ENCODE measurements at places on chromosomes 6 and 20.

DNA sequence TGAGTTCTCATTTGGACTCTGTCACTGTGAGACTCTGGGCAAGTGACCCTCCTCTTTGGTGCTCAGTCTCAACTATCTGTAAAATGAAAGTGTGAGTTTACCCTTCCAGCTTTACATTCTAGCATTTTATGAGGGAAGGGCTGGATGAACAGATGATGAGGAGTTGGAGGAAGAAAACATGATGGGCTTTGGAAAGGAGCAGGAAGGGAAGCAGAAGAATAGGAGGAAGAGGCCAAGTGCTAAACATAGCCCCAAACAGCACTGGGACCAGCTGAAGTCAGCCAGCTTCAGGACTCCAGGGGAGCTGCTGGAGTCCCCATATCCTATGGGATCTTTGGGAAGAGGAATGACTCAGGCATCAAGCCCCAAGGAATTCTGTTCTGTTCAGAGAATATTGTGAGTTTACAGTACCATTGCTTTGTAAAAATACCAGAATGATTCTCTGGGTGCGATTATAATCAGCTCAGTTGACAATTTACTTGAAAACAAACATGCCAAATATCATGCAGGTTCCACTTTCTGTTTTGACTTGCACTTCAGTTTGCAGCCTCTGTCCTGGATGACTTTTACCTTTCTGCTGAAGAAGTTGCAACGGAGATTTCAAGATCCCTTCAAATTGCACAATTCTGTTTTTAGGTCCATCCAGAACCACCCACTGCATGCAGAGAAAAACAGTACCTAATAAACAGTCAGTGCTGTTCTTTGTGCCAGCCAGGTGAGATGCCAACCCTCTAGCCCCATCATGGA lies 3.2 kb downstream of the CD40 start:
- DNase-seq: no peak

- no peak for DNase-seq
Observed at GRCh38 chr20:24773168-24773567, 175.9 kb upstream of the CST7 start.

DNA sequence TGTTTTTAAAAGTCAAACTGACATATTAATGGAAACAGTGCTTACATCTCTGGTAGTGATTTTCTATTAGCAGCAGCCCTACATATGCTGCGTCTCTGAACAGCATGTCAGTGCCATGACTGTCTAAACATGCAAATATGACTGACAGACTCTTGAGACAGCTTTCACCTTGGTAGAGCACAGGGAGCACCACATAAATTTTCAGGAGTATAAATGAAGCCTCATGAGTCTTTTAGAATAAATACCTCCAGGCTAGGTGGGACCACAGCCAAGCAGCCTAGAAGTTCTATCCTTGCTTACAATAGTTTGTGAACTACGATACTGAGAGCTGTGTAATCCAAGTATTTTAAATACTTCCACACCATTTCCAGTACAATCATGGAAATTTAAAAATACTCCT lies 410.7 kb upstream of the RUNX2 start:
- peak; percentile 57 for DNase-seq

DNA sequence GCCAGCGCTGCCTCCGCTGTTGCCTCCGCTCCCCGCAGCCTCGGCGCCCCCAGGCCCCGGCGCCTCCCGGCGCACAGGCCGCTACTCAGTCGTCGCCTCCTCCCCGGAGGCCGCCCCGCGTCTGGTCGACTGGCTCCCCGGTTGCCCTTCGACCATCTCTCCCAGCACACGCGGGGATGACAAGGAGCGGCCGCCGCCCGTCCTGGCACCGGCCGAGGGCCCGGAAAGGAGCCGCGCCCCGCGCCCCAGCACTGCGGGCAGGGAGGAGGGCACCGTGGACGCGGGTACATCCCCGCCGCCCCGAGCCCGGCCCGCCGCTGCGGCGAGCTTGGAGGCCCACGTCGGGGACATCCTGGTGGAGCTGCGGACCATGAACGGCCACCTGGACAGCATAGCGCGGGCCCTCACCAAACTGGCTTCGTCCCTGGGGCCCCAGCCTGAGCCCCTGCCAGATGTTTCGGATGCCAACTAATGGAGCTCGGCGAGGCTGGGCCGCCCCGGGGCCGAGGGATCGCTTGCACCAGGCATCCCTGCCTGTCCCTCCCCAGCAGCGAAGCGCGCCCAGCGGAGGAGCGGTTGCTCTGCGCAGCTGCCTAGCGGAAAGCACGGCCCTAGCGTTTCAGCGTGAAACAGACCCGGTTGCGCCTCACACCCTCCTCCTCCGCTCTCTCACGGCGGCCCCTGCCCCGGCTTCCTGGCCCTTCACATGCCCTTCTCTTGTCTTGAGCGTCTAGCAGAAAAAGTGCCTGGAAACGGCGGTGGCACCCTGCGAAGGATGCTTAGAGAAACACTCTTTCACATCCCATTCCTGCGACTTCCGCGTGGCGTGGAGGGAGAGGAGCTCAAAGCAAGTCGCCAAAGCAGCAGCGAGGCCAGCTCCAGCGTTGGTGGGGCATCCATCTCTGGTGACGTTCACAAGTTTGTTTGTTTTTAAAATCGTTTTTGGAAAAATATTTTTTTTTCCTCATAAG lies 285.8 kb upstream of the SUPT3H start:
- no peak for DNase-seq

DNA sequence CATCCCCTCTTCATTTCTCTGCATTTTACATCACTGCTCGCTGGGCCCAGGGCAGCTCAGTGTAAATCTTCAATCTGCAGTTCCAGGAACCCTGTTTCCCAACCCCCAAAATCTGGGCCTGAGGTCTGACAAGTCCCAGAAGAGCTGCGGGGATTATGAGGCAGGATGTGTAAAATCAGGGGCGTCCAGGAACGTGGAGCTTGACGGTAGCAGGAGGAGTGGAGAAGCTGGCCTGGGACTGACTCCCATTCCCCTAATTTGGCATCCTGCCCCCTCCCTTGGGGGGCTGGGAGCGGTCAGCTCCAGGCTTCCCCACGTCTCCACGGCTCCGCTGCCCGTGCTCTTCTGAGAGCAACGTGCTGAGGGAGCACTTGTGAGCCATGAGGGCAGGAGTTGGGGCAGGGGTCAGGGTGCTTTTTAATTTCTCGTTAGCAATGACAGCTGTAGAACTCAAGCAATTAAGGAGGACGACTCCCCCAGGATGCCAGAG lies 23.4 kb upstream of the VEGFA start:
- DNase-seq: no peak

GRCh38 chr6:11358904-11359830 lies 126.7 kb upstream of the NEDD9 start:
- DNase-seq: no peak

DNA sequence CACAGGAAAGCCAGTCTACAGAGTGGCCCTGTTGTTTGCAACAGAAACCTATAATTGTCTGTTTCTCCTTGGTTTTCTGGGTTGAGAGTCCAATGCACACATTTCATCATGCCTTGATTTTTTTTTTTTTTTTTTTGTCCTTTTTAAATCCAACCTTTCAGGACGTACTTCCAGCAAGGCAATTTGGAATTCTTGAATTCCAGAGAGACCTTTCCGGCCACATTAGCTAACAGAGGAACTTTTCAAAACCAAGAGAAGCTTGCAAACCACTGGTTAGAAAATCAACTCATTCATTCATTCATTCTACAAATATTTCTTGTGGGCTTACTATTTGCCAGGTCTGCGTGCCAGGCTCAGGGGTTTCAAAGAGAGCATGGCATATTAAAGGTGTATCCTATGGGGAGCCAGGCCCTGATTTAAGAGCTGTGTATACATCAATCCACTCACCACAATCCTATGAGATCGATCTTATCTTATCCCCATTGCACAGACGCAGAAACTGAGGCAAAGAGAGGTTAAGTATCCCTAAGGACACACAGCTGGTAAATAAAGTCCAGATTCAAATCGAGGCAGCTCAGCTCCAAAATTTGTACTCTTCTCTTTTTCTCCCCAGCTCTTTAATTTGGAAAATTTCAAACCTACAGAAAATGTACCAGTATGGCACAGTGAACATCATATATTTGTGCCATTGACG lies 43.0 kb downstream of the EYA2 start:
- DNase-seq: no peak

DNA sequence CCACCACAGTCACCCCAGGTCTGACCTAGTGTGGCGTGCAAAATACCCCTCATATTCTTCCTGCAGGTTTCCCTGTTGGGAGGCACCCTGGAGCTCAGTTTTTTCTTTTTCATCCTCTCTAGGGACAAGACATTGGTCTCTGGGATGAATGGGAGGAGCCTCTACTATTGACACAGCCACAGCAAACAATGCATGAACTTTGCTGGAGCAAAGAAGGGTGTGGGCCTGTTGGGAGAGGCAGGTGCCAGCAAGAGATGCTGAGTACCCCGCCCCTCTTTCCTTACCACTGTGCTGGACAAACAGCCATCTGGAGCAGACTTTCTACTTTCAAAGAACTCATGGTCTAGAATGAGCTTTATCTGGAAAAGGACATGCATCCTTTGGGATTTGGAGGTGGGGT lies 10.1 kb downstream of the TGM3 start:
- no peak for DNase-seq

All from epithelial cell of prostate (primary cell).